ENCODE measurements at places on chromosomes 6 and 20. TPM values are rescaled to one million over a fixed set of nuclear protein-coding genes. Genes with fewer than 3 reads are reported as not detected.
A peak's percentile ranks its signal among the peaks of the same experiment; 100 is the strongest.

LAMA2 gene
- 0.80 TPM for total RNA-seq

GRCh38 chr6:38852215-38852614, 137.1 kb downstream of the DNAH8 start:
- DNase-seq = no peak

GRCh38 chr20:61411743-61412142, 159.7 kb downstream of the CDH4 start:
- no peak for DNase-seq

DNA sequence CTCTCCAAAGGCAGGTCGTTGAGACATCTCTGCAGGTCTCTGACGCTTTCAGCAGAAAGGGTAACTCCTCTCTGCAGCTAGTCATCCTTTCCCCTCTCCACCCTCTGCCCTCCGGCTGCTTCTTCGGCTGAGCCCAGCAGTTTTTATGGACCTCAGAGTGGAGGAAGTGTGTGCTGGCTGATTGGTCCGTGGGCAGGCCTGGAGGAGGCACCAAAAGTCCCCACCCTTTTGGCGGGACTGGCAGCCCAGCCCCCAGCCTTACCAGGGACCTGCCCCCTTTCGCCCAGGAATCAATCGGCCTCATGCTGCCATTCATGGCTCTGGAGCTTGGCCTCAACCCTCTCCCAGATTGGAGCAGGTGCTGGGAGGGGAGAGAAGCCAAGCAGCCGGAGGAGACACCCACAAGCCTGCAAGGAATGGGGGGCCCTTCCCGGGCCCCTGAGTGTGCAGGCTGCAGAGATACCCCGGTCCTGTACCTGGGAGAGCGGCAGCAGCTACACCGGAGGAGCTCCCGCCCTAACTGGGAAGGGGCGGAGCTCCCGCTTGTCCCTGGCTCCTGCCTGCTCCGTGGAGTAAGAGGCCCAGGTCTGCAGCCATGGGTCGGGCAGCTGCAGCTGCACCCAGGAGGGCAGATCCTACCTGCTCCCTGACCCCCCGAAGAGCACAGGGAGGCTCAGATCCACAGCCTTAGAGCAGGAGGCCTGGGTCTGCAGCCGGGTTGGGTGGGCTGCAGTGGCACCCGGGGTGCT, 170.3 kb upstream of the SOX4 start:
- no peak for DNase-seq

OR2H2 gene
- total RNA-seq = not detected

DNA sequence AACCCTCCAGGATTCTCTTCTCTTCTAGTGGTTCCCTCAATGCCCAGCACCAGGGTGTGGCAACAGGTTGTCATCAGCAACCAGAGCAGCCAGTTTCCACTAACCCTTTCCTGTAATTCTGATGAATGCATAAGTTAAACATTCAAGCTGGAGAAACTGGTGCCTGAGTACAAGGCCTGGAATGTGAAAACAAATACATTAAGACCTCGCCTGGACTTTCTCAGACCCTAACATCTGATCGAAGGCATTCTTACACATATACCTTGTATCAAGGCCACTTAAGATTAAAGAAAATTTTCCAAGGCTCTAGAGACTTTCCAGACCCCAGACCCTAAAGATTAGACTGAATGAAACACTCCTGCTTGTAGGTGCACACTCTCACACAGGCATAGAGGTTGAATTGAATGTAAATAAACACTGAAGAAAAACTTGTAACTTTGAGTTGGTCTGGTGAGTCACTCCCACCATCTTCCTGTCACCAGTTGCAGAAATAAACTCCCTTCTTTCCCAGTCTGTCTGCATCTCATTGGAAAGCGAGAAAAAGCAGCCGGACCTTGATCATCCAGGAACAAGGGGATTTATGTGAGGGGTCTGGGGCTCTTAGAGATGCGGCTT, 9.0 kb downstream of the LRP11 start:
- DNase-seq = no peak

THEMIS gene
- 24.5 TPM for total RNA-seq

- peak; percentile 42 for DNase-seq
These were observed at the start of gene PLAGL1 for GRCh38 chr6:144008120-144008811. Gene PLAGL1, minus strand, starts transcription at chr6:144008259. Its CDS starts 60,123 bp downstream, at chr6:143948136.

MAP3K4 gene
- total RNA-seq = 45.3 TPM

DNA sequence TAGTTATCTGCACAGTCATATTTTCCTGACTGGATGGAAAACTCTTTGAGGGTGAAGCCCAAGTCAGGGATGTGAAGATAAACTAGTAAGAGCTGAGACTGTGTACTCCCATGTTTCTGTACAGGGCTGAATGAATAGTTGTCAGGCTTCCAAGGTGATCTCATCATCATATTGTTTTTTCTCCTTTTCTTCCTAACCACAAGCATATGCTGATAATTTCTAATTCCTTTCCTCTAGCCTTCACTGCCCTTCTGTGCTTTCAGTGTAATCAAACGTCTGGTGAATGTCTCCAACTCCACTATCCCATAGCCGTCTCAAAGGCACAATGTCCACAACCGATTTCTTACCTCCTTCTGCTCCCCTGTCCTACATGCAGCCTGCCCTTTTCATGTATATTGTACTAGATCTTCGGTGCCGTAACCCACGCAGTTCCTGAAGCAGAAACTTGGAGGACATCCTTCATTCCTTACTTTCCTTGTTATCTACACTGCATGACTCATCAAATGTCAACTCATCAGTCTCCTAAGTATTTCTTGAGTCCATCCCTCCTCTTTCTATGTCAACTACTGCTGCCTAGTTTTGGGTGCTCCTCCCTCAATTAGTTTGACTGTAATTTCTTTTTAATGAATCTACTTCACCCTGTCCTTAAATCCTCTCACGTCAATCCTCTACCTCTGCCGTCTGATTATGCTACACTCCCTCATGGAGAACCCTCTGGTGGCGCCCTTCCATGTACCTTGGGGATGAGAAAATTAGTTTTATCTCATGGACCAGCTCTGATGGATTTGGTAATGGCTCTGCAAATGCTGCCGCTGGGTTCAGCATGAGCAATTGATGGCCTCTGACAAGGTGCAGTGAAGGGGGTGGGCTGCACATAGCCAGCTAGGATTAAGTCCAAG, 21.9 kb downstream of the NCOA7 start:
- no peak for DNase-seq

GRCh38 chr6:116450185-116450710, 10.9 kb upstream of the CALHM6 start:
- no peak for DNase-seq
